ENCODE measurements at places on chromosomes 3 and 15.

DNA sequence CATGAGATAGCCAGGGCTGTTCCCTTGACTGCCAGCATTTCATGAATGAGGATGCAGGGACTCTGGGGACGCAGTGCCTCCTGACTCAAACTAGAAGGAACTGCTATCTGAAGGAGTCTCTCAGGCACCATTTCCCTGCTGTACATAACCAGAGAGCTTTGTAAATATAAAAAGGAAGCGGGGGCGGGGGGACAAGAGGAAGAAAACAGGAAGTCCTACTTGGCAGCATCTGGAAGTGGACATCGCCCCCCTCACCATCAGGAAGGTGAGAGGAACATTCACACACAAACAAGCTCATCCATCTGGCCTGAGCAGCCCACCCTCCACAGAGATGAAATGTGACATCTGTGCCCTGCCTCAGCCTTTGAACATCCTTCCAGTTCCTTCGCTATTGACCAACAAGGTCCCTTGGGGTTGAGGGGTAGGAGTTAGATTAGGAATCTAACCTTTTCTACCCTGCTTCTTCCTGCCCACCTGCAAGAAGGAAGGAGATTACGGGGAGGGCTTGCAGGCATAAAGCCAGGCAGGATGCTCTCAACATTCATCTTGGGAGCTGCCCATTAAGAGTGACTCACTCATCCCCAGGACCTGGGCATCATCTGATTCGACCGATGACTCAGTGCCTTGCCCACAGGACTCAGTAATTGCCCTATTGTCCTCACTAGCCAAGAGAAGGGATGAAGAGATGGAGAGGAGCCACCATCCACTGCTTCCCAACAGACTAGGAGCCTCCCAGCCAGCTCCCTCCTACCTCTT, 31.9 kb downstream of the SH3BP5 start:
- DNase-seq = peak; percentile 35

DNA sequence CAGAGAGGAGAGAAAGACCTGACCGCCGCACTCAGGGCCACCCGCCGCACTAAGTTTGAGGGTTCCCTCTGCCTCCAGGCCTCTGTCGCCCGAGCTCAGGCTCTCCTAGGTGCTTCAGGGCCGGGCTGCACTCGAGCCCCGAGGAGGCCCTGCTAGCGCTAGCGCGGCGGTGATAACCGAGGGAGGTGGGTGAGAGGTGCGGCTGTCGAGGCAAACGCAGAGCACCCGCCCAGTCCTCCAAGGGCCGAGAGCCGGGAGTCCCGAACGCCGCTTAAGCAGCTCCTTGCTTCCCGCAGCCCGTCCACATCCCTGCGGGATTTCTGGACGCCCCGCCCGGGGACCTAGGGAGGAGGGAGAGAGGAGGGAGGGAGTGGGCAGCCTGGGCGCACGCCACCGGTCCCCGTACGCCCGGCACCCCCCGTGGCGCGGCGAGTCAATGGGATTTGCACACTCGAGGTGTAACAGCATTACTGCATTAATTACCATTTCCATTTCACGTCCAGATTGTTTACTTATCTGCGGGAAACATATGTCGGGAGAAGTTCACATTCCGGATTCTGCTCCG, 6.8 kb downstream of the SOX14 start:
- no peak for DNase-seq

DNA sequence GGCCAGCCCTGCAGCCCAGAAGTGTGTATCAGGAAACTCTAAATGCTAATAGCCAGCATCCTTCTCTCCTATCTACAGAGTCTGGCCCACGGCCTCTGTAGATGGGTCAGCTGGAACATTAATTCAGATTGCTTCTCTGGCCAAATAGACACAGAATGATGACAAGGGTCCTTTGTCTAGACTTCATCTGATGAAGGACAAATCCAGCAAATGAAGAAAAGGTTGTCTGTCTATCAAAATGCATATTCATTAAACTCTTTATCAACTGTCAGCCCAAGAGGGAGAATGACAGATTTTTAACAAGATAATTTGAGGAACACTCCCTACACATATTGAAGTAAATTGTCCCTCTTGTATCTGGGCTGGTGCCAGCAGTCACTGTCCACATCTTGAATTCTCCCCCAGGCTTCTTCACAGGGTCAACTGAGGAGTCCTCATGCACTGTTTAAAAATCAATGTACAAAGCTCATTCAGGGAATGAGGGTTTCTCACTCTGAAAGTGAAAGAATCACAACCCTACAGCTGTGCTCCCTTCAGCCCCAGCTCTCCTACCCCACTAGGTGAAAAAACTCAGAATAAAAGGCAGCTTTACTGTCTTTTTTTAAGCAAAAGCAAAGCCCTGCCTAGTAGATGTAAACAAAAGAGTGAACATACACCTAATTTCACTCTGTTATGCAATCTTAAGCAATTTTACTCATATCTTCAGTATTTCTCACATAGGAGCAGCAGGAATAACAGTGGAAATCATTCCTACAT, 507.7 kb downstream of the IGSF11 start:
- no peak for DNase-seq

- no peak for DNase-seq
Measured at GRCh38 chr3:197683191-197683590, 53.5 kb downstream of the RUBCN start.

GRCh38 chr3:20527368-20527767, 341.4 kb upstream of the SGO1 start:
- DNase-seq = no peak

DNA sequence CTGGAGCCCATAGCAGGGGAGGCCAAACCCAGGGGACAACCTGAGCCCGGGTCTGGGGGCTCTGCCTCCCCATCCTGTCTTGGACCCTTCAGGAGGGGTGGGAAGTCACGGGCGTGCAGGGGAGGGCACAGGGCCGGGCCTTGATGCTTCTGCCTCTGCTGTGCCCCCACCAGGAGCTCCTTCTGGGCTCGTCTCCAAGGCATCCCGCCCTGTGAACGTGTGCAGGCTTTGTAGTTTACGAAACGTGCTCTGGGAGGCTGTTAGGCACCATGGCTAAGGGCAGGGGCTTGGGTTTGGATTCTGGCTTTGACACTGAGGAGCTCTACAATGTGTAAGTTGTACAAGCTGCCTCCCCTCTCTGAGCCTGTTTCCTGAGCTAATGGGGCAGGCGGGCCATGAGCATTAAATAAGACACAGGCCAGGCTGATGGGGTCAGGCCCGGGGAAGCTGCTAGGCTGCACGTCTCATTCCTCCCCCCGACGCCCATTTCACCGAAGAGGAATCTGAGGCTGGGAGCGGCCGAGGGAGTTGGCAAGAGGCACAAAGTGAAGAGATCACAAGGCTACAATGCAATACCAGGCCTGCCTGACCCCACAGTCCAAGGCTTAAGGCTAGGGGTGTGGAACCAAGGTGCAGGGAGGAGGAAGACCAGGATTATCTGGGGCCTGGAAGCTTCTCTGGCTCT, 19.6 kb downstream of the PLXND1 start:
- DNase-seq = peak; percentile 36

- DNase-seq = no peak
Measured at GRCh38 chr15:76234337-76234889, 76.9 kb downstream of the ETFA start.

GRCh38 chr15:80645494-80646065, 49.5 kb upstream of the ABHD17C start:
- no peak for DNase-seq

- no peak for DNase-seq
Measured at GRCh38 chr3:172700936-172701455, 9.9 kb downstream of the NCEH1 start.

DNA sequence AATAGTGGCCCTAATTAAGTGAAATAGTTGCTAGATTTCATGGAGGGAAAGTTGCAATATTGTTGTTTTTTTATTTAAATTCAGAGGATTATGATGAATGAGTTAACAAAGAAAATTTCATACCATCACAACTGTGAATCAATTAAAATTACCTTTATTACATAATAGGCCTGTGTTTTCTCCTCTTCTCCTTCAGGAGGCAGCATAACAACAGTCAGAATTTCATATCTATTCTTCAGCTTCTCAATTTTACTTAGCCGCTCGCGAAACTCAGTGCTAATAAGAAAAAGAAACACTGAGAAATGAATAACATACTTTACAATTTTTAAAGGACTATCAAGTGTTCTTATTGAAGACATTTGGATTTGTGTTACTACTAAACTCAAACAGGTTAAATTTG, 29.4 kb downstream of the TTC14 start:
- peak; percentile 12 for DNase-seq

DNA sequence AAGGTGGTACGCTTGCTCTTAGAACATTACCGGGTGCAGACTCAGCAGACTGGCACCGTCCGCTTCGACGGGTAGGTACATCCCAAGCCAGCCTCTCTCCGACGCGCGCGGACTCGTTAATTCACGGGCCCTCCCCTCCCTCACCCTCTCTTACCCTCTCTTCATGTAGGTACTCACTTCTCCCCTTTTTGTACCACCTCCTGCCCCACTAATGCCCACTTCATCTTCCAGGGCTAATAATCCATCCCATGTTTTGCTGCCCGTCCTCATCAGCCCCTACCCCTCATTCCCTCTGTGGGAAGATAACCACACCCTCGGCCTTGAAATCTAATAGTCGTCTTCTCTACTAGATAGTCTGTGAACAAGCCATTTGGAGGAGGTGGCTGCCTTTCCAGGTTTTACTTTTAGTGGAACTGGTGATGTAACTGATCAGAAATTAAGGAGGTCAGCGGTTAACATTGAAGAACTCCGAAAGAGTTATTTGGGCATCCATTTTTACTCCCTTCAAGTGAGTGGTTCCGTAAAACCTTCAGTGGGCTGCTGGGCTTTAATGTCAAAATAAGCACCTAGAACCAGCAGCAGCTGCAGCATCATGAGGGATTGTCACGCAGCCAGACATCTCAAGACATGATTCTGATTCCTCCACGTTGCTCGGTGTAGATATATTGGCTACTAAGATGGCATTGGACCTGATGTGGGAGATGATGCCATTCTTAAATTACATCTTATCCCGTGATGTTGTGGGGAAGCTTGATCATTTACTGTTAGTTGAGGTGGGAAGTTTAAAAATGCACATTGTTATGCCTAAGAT, 1.3 kb downstream of the FEM1B start:
- DNase-seq = peak; percentile 47

GRCh38 chr15:31248951-31249350, 77.7 kb upstream of the KLF13 start:
- no peak for DNase-seq

DNA sequence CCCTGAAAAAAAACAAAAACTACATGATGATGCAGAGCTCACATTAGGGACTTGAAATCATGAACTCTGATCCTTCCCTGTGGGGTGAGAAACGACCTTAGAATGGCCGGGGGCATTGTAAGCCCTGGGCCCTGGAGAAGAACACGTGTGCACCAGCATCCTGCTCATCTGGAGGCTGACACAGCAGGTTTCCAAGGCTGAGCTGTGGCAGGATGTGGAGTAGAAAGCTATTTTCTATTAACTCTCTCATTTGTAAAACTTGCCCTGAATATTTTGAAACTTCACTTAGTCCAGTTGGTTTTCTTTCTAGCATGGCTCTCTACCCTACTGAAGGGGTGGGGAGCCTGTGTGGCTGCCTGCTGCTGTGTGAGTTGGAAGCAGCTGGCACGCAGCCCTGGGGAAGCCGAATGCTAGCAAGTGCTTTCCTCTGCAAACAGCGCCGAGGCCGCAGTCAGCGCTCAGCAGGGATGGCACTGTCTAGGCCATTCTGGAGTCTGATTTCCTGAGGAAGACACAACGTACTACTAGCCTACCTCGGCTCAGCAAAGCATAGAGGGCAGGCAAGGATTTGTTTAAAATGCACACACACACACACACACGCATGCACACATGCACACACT, 58.0 kb downstream of the GABRG3 start:
- DNase-seq = no peak

GRCh38 chr3:122307976-122308375, 17.1 kb upstream of the CSTA start:
- no peak for DNase-seq

GRCh38 chr3:71671216-71671845, 53.9 kb downstream of the EIF4E3 start:
- DNase-seq = no peak

- DNase-seq = no peak
Measured at GRCh38 chr15:55246567-55246966, 43.0 kb downstream of the RAB27A start.

GRCh38 chr3:33729993-33730392, 11.9 kb upstream of the CLASP2 start:
- no peak for DNase-seq
